Stimulated activated CD8-positive, alpha-beta memory T cell treated with anti-CD3 and anti-CD28 coated beads, Interleukin-15, amount 100 ng/mL, for 24 hours (primary cell): ENCODE measurements at places on chromosomes 11 and 22.

DNA sequence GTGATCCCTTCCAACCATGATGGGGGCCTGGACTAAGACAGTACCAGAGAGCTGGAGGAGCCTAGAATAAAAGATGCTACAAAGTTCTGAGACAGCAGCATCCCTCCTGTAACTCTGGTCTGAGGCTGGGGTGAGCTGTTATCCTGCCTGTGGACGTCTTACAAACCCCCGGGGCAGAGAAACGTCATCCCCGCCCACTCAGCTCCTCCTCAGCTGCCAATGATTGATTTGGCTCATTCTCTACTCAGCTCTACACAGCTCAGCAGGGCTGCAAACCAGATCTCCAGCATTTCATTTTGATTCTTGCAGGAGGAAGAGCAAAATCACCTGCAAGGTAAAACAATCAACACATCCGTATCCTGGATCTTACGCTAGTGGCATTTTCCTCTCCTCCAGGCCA lies 55.5 kb downstream of the CSNK2A3 start:
- no peak for DNase-seq

DNA sequence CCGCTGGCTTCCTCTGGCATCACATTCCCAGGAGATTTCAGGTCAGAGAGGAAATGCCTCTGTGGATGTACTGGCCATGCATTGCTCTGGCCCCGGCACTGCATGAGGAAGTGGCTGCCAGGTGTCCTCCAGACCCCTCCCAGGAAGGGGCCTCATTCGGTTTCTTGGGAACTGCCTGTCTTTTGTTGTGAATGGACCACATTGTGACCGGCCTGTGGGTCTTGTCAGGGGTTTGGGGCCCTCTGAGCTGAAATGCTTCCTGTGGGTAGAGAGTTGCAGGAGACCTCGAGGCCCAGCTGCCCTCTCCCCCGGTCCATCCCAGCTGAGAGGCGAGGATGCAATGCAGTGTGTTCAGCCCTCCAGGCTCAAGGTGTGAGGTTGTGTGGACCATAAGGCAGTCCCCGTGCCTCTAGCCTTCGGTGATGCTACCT lies 18.8 kb upstream of the ST3GAL4 start:
- DNase-seq, result no peak

DNA sequence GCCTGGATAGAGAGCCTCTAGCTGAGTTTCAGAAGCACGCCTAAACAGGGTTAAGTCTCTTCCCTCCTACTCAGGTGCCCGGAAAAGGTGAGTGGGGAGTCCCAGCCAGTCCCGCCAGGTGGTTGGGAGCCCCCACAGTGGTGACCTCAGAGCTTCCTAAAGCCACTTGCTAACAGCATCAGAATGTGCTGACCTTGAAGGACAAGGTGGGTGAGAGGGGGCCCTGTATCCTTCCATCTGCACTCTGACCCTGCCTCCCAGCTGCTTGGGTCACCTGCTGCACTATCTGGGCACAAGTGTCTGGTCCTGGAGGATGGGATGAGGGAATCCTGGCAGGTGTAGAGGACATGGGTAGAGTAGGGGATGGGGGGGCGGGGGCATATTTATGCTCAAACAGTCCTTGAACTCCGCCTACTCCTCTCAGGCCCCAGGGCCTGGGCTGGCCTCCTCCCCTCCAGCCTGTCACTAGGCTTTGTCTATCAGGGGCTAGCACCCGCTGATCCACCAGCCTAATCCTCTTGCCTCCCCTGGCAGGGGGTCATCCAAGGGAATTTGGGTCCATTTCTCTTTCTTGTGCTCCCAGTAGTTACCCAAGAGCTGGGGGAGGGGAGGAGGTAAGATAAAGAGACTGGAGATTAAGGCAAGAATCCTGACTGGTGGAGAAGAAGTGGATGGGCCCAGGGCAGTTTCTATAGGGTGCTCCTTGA lies 3.4 kb downstream of the USP2 start:
- DNase-seq, result no peak

GRCh38 chr11:28715726-28716125 lies 607.5 kb downstream of the METTL15 start:
- DNase-seq, result no peak
